ENCODE measurements at places on chromosomes 2 and 18. TPM values are rescaled to one million over a fixed set of nuclear protein-coding genes. Genes with fewer than 3 reads are reported as not detected.

- H3K4me1 ChIP-seq = peaks cover 5% of the 10 kb centered on the region
- DNase-seq = no peak
- no peak overlapping the region for H3K27ac ChIP-seq
- no peak overlapping the region for H3K4me3 ChIP-seq
- H3K27me3 ChIP-seq = no peaks in the 10 kb centered on the region
- H3K36me3 ChIP-seq = no peaks in the 10 kb centered on the region
Measured at GRCh38 chr2:160564591-160564990, 71.0 kb upstream of the RBMS1 start.

DNA sequence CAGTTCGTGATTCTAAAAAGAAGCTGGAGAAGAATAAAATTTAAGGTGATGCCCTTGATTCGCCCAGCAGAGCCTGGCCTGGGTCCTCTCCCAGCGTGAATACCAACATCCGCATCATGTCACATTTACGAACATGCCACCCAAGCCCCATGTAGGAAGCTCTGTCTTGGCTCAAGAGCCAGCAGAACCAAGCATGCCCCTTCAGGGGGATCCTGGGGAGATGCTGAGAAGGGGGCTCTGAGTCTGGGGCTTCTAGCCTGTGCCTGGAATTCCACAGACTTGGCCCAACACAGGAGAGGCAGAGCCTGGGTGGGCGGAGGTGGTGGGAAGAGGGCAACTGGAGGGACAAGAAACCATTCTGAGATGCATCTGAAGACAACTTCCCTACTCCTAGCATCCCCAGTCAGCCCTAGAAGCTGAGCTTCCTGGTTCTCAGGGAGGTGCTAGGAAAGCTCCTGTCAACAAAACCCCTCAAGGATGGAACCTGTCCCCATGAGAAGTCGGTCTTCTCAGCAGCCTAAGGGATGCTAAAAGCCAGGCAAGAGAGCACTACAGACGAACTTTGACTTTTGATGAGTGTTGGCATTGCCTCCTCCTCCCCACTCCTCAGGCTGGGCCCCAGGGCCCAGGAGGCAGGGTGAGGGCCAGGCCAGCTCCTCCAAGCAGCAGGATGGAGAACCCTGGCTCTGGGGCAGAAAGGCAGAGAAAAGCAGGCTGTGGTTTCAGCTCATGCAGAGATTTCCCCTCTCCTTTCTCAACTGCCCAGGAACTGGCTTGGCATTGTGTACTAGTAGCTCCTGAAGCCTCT is 57.9 kb downstream of the POLR1A start:
- no peak for DNase-seq
- peaks cover under 1% of the 10 kb centered on the region for H3K4me1 ChIP-seq
- H3K27me3 ChIP-seq = no peaks in the 10 kb centered on the region
- peaks cover 10% of the 10 kb centered on the region for H3K36me3 ChIP-seq
- H3K27ac ChIP-seq = no peak overlapping the region

DNA sequence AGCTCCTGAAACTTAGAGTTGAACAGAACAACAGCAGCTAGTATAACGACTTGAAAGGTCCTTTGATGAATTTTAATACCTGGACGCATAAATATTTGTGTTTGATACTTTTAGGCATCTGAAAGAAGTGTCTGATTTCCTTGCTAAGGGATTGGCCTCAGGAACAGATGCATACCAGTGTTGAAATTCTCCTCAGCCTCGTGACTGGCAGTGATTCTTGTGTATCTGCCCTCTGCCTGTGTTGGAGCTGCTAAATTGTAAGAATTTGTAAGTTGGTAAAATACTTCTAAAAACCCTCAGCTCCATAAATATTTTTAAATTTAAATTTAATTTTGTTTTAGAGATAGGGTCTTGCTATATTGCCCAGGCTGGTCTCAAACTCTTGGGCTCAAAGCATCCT is 22.4 kb upstream of the SCYGR1 start:
- H3K4me1 ChIP-seq = peaks cover 7% of the 10 kb centered on the region
- no peak for DNase-seq
- H3K36me3 ChIP-seq = no peaks in the 10 kb centered on the region
- no peak overlapping the region for H3K4me3 ChIP-seq

- H3K36me3 ChIP-seq = no peaks in the 10 kb centered on the region
- DNase-seq = no peak
- H3K4me3 ChIP-seq = no peak overlapping the region
- peaks cover 62% of the 10 kb centered on the region for H3K4me1 ChIP-seq
- peak overlapping the region; percentile 70 for H3K27ac ChIP-seq
Measured at GRCh38 chr18:9189491-9189890, 52.9 kb downstream of the ANKRD12 start.

DNA sequence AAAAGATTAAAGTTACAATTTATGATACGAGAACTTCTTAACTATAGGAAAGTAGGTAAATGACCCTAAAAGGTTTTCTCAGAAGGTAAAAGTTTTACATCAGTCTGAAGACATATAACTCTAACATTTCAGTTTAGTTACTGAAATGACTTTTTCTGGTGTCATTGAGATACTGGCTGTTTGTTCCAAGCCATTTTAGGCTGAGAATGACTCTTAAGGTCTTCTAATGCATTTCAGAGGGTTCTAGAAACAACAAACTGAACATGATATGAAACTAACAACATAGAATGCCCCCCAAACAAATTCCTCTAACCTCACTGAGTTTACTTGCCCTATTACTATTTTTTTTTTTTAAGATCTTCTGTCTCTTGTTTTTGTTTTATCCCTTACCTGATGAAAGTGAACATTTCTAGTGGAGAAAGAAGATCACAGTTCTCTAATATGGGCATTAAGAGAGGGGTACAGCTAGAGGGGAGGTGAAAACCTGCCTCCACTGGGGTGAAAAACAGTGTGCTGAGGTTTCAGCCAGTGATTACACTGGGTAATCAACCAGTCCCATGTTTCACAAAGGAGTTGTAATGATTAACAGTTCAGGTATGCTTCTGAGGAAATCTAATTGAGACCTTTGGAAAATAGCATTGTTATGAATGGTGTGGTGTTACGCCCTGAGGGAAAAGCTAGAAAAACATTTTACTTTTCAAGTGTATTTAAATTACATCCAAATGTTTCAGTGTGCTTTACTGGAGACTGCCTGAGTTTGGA is 11.2 kb downstream of the NABP1 start:
- no peak overlapping the region for H3K27ac ChIP-seq
- no peak for DNase-seq
- H3K27me3 ChIP-seq = no peaks in the 10 kb centered on the region
- H3K4me1 ChIP-seq = no peaks in the 10 kb centered on the region
- H3K36me3 ChIP-seq = no peaks in the 10 kb centered on the region

DNA sequence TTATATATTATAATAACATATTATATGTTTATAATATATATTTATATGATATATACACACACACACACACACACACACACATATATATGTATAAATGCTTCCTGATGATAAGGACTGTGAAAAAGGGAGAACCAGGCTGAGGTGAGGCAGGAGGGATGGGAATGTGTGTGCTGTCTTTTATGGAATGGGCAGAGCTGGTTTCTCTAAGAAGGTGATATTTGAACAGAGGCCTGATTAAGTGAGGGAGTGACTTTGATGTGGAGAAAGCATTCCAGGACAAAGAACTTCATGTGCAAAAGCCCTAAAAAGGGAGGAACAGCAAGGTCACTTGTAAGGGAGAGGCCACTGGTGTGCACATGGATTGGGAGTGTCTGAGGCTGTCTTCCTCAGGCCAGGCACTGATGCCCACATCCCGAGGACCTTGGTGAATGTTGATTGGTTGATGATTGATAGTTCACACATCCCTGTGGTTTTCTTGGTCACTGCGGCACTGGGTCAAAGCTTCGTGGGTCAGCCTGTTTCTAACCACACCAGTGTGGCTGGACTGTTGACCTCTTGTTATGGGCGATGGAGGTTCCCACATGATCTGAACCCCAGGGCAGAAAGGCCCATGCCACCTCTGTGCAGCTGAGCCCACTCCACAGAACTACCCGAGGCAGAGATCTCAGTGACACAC is 196.9 kb downstream of the MYCN start:
- DNase-seq = no peak
- no peaks in the 10 kb centered on the region for H3K36me3 ChIP-seq
- no peak overlapping the region for H3K27ac ChIP-seq

GRCh38 chr2:224101820-224102630 is 62.9 kb upstream of the SERPINE2 start:
- DNase-seq = no peak
- no peak overlapping the region for H3K27ac ChIP-seq
- H3K4me3 ChIP-seq = no peak overlapping the region
- H3K4me1 ChIP-seq = no peaks in the 10 kb centered on the region
- no peaks in the 10 kb centered on the region for H3K27me3 ChIP-seq

SCN3A gene
- total RNA-seq = 3.2 TPM

DNA sequence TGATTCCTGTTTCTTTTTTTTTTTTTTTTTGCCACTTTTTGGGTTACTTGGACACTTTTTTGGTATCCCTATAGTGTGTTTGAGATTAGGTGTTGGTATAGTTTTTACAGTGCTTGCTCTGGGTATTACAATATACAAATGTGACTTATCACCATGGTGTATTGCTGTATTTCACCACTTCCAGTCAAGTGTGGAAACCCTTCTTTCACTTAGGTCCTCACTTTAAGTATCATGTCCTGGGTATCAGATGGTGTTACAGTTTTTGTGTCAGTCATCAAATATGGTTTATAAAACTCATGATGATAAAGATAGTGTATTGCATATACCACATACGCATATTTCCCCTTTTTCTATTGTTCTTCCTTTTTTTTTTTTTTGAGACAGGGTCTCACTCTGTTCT is 1.8 kb downstream of the ATP9B start:
- H3K4me1 ChIP-seq = peaks cover 8% of the 10 kb centered on the region
- no peaks in the 10 kb centered on the region for H3K36me3 ChIP-seq
- H3K4me3 ChIP-seq = no peak overlapping the region
- no peaks in the 10 kb centered on the region for H3K27me3 ChIP-seq
- no peak overlapping the region for H3K27ac ChIP-seq

DNA sequence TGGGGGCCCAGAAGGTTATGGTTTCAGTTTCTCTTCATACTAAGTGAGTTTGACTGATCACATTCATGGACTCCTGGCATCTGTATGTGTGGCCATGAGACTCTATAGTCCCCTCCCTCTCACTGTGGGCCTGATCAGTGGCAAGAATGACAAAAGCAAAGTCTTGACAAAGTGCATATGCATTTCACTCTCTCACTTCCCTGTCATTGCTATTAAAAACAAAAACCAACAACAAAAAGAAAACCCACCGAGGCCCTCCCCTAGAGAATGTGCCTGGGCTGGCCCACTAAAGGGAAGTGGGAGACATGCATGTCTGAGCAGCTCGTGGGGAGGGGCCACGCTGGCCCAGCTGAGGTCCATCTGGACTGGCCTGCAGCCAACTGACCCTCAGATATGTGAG is 600.1 kb upstream of the RAB6C start:
- no peaks in the 10 kb centered on the region for H3K4me1 ChIP-seq
- no peak overlapping the region for H3K27ac ChIP-seq
- H3K27me3 ChIP-seq = no peaks in the 10 kb centered on the region
- no peak for DNase-seq

GPR45 gene
- not detected for total RNA-seq

GKN2 gene
- not detected for total RNA-seq

PTRHD1 gene
- 22.0 TPM for total RNA-seq

DNA sequence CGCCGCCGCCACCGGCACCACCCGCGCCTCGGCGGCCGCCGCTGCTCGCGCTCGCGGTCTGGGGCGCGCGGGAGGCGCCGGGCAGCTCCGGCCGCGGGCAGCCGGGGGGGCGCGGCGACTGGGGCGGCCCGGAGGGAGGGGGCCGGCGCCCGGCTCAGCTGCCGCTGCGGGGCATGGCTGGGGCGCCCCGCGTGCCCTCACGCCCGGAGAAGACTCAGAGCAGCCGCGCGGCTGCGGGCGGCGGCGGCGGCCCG is 295 bp downstream of the GAREM1 start:
- H3K36me3 ChIP-seq = no peaks in the 10 kb centered on the region
- H3K27ac ChIP-seq = peak overlapping the region; percentile 79
- H3K27me3 ChIP-seq = no peaks in the 10 kb centered on the region
- peaks cover 18% of the 10 kb centered on the region for H3K4me1 ChIP-seq
- H3K4me3 ChIP-seq = peak overlapping the region; percentile 71

POTEE gene
- total RNA-seq = 0.11 TPM

- no peak overlapping the region for H3K27ac ChIP-seq
- no peak overlapping the region for H3K4me3 ChIP-seq
- peaks cover 11% of the 10 kb centered on the region for H3K4me1 ChIP-seq
- H3K36me3 ChIP-seq = no peaks in the 10 kb centered on the region
- DNase-seq = no peak
- no peaks in the 10 kb centered on the region for H3K27me3 ChIP-seq
Measured at GRCh38 chr2:9205486-9205885, 1.1 kb upstream of the ASAP2 start.

IL36B gene
- total RNA-seq = not detected

DNA sequence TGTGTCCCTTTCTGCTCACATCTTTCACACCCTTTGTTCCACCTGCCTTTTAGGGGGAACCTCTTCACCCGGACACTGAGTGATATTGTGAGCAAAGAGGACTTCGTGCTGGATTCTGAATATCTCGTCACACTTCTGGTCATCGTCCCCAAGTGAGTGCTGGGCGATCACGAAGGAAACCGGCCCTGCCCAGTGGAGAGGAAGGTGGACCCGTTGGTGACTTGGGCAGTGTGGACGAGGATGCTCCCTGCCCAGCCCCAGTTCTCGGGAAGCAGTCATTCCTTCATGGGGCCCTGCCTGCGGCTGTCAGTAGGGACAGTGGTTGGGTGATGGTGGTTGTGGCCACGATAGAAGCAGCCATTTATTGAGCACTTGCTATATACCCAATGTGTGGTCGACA is 40.8 kb downstream of the PDIA6 start:
- H3K4me1 ChIP-seq = no peaks in the 10 kb centered on the region
- H3K27me3 ChIP-seq = no peaks in the 10 kb centered on the region
- no peak for DNase-seq
- H3K4me3 ChIP-seq = no peak overlapping the region
- H3K36me3 ChIP-seq = no peaks in the 10 kb centered on the region
- H3K27ac ChIP-seq = no peak overlapping the region

DNA sequence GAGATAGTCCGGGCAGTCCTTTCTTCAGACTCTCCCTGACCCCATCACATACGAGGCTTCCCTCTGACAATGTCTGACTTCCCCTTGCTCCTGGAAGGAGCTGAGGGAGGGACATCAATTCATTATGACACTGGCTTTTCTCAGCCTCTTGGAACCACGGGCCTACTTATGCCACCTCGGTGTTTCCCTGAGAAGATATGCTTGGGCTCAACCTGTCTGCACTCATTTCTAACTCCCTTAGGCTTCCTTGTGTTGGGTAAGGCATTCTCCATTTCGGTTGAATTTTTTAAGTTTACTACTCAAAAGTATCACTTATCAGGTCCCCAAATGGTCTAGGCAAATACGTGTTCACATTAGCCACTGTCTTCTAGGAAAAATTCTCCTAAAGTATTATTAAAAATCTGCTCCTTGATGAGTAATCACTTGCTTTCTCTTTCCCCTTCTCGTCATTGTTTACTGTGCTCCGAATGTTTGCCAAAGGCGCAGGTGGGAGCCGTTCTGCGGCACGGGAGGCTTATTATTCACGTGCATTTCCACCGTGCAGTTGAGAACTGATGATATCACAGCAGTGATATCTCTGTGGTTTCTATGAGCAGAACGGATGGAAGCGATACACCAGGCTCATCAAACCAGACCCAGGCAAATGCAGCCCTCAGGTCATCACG is 33.1 kb downstream of the ARL4C start:
- H3K36me3 ChIP-seq = no peaks in the 10 kb centered on the region
- DNase-seq = no peak
- H3K27ac ChIP-seq = no peak overlapping the region
- H3K4me3 ChIP-seq = no peak overlapping the region
- no peaks in the 10 kb centered on the region for H3K27me3 ChIP-seq

SNTG2 gene
- 4.2 TPM for total RNA-seq

GRCh38 chr2:107712857-107713256 is 113.8 kb upstream of the RGPD4 start:
- no peaks in the 10 kb centered on the region for H3K36me3 ChIP-seq
- H3K27ac ChIP-seq = no peak overlapping the region
- no peak for DNase-seq
- H3K4me3 ChIP-seq = no peak overlapping the region

Data from thyroid gland (tissue), 4 donors.